Activated T-cell treated with anti-CD3 and anti-CD28 coated beads, Interleukin-2, amount 50 U/mL, for 72 hours (primary cell): ENCODE measurements at places on chromosomes 12 and 14.

DNA sequence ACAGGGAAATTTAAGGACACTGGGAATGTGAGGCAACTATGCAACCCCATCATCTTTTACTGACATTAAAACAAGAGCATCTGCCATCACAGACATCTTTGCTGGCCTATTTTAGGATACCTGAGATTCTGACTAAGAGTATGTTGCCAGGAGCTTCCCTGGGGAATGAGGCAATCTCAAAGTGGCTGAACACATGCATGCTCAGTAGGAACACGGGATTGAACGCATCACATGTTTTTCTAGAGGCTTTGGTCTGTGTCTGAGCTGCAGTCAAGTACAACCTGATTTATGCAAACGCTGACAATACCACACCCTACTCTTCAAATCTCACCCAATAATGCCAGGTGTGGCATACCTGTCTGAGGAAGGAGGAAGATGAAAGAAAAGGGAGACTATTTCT lies 416.5 kb downstream of the NELL2 start:
- H3K4me3 ChIP-seq = no peak overlapping the region
- H3K27me3 ChIP-seq = peaks cover 5% of the 10 kb centered on the region
- H3K36me3 ChIP-seq = no peaks in the 10 kb centered on the region
- H3K27ac ChIP-seq = no peak overlapping the region
- H3K4me1 ChIP-seq = no peaks in the 10 kb centered on the region

- H3K36me3 ChIP-seq = no peaks in the 10 kb centered on the region
- no peak overlapping the region for H3K27ac ChIP-seq
- no peak for DNase-seq
Measured at GRCh38 chr14:37438444-37438843, 156.6 kb downstream of the FOXA1 start.

DNA sequence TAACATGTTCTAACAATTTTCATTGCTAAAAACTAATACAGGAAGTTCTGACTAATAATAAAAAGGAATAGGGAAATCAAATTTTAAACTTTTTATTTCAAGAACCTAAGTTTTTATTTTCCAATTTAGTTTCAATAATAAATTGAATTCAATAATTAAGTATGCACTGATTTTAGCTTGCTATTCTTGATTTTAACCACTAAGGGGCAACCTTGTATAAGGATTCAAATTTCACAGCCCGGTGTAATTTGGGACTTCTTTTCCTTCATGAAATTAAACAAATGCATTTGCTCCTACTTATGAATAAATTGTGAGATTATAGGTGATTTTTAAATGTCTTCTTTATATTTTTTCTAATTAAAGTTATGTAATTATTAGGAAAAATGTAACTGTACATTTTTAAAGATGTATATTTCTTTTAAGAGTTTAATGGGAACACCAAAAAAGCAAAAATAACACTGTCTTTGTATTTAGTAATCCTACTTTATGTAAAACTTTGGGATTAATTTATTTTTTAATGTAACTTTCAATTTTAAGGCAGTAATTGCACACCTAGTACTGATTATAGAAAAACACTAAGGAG lies 241.4 kb upstream of the PDZRN4 start:
- no peak for DNase-seq
- H3K27me3 ChIP-seq = no peaks in the 10 kb centered on the region
- H3K4me3 ChIP-seq = no peak overlapping the region
- H3K4me1 ChIP-seq = no peaks in the 10 kb centered on the region

DNA sequence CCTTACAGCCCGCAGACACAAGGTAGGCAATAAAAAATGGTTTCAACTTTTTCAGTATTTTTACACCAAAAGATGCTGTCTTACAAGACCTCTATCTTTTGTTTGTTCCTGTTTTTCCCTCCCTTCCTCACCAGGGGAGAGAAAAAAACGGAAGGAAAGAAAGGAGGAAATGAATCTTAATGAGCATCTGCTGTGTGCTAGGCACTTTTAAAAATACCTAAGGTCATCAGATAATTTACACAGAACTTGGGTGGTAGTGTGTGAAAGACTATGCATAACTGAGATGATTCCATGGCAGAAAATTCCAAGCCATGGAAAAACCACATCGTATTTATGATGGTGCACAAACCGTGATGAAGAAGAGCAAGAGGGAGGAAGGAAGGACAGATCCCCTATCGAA lies 121.2 kb downstream of the DIP2B start:
- H3K36me3 ChIP-seq = peaks cover 12% of the 10 kb centered on the region
- H3K27ac ChIP-seq = no peak overlapping the region
- H3K4me1 ChIP-seq = peaks cover 45% of the 10 kb centered on the region
- H3K27me3 ChIP-seq = no peaks in the 10 kb centered on the region

GRCh38 chr14:97874394-97874793 lies 1077.2 kb downstream of the VRK1 start:
- peak overlapping the region; percentile 5 for H3K27ac ChIP-seq
- H3K36me3 ChIP-seq = no peaks in the 10 kb centered on the region
- peaks cover 34% of the 10 kb centered on the region for H3K4me1 ChIP-seq
- no peaks in the 10 kb centered on the region for H3K27me3 ChIP-seq

DNA sequence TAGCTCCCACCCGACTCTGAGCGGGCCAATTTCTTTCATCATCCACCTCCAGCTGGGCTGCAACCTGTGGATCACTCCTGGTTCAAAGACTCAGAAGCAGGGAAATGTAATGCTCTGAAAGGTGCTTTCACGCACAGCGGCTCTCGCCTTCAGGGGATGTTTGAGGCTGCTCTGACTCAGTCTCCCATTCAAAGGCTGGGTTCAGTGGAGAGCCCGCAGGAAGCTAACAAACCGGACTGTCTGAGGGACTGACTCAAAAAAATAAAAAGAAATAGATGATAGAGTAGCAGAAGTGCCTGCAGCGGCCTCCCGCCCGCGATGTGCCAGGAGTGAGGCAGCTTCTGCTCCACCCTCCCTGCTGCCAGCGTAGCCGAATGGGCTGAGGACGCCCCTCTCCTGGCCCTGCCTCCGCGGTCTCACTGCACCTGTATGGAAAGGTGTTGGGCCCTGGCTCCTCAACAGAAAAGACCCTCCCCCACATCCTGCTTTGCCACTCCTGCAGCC lies 98.0 kb downstream of the GCH1 start:
- H3K4me1 ChIP-seq = peaks cover 10% of the 10 kb centered on the region
- peaks cover 46% of the 10 kb centered on the region for H3K27me3 ChIP-seq
- no peak overlapping the region for H3K27ac ChIP-seq
- no peak overlapping the region for H3K4me3 ChIP-seq
- H3K36me3 ChIP-seq = no peaks in the 10 kb centered on the region

DNA sequence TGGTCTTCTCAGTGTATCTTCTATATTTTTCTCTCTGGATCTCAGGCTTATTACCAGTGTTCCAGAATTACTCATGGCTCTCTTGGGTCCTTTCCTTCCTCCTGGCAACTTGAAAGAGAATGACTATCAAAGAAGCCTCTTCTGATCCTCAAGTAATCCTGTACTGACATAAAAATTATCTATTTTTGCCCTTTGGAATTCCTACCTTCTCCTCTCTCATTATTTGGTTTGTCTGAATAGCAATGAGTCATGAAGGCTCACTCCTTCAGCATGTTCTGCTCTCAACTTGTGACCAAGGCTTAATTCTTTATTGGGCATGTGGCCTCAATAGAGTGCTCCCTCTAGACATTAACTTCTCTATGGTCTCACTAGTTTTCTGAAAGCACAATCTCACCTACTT lies 553.6 kb upstream of the ATP2B1 start:
- H3K4me1 ChIP-seq = no peaks in the 10 kb centered on the region
- H3K27ac ChIP-seq = no peak overlapping the region
- H3K27me3 ChIP-seq = peaks cover 13% of the 10 kb centered on the region
- no peak overlapping the region for H3K4me3 ChIP-seq
- no peaks in the 10 kb centered on the region for H3K36me3 ChIP-seq
